CD4-positive, alpha-beta T cell (primary cell): ENCODE measurements at places on chromosomes 7 and 10. TPM values are rescaled to one million over a fixed set of nuclear protein-coding genes. Genes with fewer than 3 reads are reported as not detected.

SPDYE1 gene
- not detected for total RNA-seq

NAMPT gene
- total RNA-seq = 159 TPM

STEAP1B gene
- total RNA-seq = not detected

ARPC1A gene
- total RNA-seq = 30.4 TPM

PLAC9 gene
- total RNA-seq = not detected

GRCh38 chr7:121081327-121081936 is 92.9 kb downstream of the CPED1 start:
- DNase-seq = no peak

GRCh38 chr10:128429321-128429720 is 303.1 kb upstream of the MKI67 start:
- DNase-seq = no peak

DNA sequence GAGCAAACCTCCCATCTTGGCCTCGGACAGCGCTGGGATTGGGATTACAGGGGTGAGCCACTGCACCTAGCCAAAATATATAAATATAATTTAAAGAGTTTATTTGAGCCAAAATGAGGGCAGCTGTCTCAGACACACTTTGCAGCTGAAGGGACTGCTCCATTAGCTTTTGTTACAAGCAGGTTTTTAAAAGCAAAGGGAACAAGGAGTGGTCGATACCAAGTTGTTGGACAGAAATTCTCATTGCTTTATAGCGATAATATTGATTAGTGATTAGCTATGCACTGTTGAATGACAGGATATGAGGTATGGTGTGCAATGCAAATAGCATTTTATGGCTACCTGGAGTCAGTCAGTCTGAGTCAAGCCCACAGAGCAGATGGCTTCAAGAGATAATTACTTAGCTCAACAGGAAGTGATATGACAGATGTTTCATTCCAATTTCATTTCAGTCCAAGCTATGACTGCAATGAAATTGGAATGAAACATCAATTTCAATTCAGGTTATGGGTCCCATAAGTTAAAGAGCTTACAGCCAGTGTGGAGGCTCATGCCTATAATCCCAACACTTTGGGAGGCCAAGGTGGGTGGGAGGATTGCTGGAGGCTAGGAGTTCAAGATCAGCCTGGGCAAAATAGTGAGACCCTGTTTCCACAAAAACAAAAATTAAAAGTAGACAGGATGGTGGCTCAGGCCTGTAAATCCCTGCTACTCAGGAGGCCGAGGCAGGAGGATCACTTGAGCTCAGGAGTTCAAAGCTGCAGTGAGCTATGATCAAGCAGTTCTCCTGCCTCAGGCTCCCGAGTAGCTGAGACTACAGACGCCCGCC is 23.1 kb downstream of the TYW1 start:
- DNase-seq = no peak

DNA sequence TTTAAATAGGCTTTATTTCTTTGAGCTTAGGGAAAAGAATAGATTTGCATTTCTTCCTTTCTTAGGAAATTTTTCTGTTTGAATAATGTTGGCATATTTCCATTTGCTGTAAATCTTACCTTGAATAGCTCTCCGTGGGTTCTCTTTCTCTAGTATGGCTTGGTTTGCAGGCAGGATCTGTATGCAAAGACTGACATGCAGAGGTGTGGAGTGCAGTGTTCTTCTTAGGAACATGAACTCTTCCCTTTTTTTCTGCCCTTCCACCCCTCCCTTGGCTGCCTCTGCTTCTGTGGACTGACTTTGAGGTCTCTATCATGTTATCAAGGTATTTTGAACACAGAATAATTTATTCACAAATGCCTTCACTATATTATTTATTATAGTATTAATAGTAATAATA is 222.8 kb downstream of the LHFPL3 start:
- no peak for DNase-seq

- DNase-seq = no peak
These were observed 313.0 kb upstream of the NPVF start for GRCh38 chr7:25541094-25541821.

DNA sequence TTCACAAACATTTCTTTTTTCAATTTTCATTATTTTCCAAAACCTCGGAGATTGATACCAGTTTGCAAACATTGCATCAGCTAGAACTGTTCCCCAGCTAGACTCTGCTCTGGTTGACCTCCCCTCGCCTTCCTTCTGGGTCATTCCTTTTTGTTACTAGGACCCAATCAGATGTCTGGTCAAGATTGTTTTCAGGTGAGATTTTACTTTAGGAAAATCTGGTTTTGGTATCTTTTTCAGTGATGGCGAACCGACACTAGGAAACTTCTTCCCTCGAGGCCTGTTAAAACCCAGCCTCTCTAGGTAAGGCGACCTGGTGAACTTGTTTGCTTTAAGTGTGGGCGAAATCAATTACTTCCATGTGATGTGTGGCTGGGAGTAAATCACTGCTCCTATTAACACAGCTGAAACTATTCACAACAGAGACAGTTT is 8.4 kb downstream of the PROSER2 start:
- DNase-seq = no peak

DNA sequence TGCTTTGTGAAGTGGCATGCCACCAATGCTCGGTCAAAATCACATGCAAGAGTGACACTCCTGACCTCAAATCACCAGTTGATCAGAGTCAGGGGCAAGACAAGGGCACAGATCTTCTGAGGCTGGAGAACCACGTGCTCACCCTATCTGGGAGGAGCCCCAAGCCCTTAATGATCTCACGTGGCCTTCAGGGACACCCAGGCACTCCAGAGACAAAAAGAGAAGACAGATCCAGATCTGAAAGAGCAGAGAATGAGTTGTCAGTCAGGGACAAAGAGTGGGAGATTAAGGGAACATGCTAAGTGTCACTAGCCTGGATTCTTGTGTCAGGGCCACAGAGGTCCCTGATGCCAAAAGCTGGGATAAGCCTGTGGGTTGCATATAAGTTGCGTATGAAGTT is 134.3 kb downstream of the PLXNA4 start:
- no peak for DNase-seq

GRCh38 chr10:9547936-9548904 is 1469.5 kb upstream of the CELF2 start:
- DNase-seq = no peak

DNA sequence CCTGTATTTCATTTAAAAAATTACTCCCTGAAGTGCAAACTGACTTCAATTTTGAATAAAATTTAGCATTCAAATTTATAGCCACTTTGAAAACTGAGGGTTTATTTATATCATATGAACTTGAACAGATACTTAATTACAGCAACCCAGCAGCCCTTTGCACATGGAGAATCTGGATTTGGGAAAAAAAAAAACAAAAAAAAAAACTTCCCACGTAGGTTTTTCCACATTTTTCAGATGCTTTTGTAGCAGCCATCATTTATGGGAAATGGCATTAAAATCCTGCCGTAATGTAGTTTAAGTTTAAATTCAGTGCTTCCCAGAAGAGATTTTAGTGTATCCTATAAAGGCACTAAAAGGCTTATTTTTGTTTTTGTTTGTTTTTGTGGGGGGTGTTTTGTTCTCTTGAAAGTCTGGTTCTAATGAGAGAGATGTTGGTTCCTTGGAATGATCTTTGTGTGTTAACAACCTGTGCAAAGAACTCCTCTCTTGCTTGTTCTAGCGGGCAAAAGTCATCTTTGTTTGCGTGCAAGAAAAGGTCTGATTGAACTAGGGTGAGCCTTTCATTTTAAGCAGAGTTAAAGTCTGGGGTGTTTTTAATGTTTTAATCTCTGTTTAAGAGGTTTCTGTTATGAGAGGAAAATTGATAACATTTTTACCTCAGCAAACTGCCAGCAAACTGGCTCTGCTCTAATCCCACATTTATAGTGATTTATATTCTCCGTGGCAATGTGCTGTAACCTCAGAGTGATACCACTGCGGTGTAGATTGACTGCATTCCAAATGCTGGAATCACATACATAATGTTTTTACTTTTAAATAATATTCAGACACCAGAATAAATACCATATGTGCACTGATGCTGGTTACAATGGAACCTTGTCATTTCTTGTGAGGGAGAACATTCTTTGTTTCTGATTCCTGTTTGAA is 105.5 kb downstream of the WNT2 start:
- DNase-seq = no peak

DNA sequence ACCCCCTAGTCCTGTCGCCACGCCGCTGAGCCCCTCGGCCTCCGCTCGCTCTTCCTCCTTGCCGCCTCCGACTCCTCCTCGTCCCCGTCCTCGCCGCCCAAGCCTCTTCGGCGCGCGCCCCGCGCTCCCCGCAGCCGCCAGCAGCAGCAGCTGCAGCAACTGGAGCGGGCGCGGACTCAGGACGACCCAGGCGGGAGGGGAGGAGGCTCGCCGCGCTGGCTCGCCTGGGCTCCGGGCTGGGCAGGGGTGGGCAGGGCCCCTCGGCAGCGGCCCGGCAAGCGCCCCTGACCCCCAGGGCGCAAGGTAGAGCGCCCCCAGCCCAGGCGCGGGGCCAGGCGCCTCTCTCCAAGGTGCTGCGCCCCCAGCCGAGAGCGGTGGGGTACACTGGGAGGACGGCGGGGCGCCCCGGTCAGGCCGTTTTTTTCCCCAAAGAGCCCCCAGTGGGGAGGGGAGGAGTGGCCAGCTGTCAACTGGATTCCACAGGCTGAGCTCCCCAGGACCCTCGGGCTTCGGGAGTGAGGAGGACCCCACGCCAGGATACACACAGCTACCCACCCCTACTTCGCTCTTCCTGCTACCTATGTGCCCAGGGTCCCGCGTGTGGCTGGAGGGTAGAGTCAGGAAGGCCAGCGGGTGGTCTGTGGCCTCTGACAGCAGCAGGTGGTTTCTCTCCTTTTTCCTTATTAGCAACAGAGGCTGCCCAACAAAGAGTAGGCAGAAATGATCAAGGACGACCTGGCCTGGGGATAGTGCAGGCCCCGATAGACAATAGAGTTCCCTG is 903 bp upstream of the KCNMA1 start:
- no peak for DNase-seq

GRCh38 chr7:85023916-85024315 is 162.9 kb downstream of the SEMA3D start:
- no peak for DNase-seq

DNA sequence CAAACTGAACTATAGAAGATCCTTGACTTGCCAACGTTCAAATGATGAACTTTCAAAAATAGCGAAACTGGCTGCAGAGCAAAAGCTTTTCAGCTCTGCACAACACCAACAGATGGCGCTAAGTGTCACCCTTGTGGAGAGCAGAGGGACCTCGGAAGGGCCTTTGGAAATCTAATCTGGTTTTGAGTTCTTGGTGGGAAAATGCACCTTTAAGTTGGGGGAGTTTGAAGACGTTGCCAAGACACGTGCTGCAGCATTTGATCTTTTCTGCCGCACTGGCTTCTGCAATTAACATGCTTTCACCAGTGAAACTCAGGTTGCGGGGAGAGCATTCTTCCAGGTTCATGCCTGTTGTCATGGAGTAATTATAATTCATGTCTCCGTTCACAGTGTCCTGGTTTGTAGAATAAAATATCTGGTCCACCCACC is 26.3 kb upstream of the WDR11 start:
- DNase-seq = no peak

DNA sequence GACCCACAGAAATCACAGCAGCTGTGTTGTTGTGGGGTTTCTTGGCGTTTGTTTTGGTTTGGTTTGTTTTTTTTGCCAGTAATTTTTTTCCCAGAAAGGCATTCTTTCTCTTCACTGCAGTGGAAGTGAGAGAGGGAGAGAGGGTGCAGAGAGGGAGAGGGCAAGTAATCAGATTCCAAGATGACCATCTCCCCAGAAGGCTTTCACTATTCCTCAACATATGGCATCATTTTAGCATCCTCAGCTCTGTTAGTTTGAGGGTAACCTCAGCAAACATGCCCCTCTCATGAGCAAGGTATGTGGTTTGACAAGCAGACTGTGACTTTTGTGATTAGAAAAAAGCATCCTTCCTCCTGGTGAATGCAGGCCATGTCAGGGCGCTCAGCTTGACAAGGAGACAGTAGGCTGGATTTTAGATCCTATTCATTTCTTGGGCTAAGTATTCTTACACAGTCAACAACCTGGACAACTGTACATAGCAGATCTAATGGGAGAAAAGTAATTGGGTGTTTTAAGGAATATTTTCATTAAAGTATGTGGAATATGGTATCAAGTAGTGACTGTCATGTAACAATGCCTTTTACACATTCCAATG is 86.3 kb upstream of the PIK3CG start:
- no peak for DNase-seq

- no peak for DNase-seq
These were observed 119.1 kb downstream of the CNOT4 start for GRCh38 chr7:135390829-135391228.

DNA sequence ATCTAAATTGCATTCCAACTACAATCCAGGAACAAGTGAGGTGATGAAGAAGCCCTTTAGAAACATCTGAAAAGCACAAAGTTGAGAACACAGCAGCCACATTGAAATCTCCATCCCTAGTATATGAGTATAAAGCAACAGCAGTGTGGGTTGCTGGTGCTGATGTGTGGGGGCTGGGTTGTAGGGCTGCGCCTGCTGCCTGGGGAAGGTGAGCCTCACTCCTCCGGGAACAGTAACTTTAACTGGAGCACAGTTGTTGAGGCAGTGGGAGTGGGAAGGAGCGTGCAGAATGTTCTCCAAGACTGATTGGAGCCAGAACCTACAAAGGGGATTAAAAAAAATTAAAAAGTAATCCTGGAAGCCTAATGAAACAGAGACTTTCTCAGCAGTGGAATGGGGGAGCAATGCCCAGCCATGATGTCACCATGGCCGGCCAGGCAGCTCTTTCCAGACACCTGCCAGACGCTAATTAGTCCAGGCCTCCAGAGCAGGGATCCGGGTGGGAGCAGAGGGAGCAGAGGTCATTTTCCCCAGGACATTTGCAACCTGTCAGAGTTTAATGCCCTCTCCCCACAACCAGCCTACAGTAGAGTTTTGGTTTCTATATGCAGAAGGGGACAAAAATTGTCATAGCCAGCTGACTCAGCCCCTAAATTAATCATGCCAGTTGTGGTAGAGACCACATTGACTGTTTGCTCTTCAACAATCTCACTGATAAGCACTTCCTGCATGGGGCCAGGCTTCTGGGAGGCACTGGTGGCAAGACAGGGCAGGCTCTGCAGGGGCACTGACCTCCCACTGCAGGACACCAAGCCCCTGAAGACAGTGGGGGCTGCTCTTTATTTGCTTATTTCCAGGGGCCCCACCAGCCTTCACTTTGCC is 133.0 kb upstream of the ZNF32 start:
- no peak for DNase-seq

GRCh38 chr7:29987083-29987482 is 2.5 kb downstream of the SCRN1 start:
- DNase-seq = no peak

DNA sequence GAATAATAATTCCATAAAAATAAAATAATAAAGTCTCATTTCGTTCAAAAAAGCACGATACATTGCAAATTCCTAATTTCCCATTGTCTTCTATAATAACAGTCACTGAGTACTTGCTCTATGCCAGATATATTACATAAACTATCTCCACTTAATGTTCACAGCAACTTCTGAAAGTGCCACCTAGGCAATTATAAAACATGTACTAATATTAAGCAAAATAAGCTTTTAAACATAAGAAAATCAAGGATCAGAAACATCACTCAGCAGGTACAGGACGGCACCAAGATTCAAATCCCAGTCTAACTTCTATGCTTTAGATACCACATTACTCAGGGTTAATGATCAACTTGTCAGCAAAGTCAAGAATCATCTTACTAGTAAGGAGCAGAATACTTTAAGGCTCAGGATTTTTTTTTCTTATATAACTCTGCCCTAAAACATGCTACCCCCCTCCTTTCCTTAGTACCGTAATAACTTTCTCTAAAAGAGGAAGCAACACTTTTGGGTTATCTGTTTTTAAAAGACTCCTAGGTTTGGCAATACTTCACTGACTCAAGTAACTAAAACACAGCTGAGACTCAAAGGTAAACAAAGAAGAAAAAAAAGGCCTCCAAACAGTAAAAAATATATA is 51.3 kb downstream of the USP6NL start:
- no peak for DNase-seq
